ENCODE measurements at places on chromosomes 5 and 9. TPM values are rescaled to one million over a fixed set of nuclear protein-coding genes. Genes with fewer than 3 reads are reported as not detected.

Gene ERBIN
- total RNA-seq, result 35.1 TPM

Gene CERCAM
- total RNA-seq, result 3.5 TPM

Gene SH3TC2
- total RNA-seq, result not detected

Gene DAB2
- total RNA-seq, result not detected

Gene CDH10
- total RNA-seq, result not detected

Gene ENTREP1
- total RNA-seq, result not detected

Gene MSMP
- 0.59 TPM for total RNA-seq

Gene SLC45A2
- not detected for total RNA-seq

Gene MAN1B1
- total RNA-seq, result 33.2 TPM

Gene GPR151
- not detected for total RNA-seq

Gene SPATA31D4
- total RNA-seq, result not detected

Gene AFAP1L1
- 1.6 TPM for total RNA-seq

Gene CDH6
- not detected for total RNA-seq

Gene WNK2
- 1.7 TPM for total RNA-seq

Gene PCDHB6
- total RNA-seq, result not detected

Gene TMEM8B
- total RNA-seq, result 3.4 TPM

Gene DBH
- not detected for total RNA-seq

GRCh38 chr5:54469622-54470021, 14.1 kb downstream of the HSPB3 start:
- DNase-seq, result no peak

GRCh38 chr9:105816202-105816744, 121.9 kb downstream of the TMEM38B start:
- no peak for DNase-seq

- no peak for DNase-seq
These were observed 5.1 kb upstream of the QSOX2 start for GRCh38 chr9:136250676-136251075.

- DNase-seq, result peak; percentile 31
These were observed 33.9 kb downstream of the DOCK2 start for GRCh38 chr5:169670769-169671525.

- peak; percentile 23 for DNase-seq
These were observed 46.3 kb downstream of the STC2 start for GRCh38 chr5:173281910-173282309.

GRCh38 chr5:145521523-145521922, 313.6 kb downstream of the PRELID2 start:
- DNase-seq, result no peak

GRCh38 chr9:126383406-126384046, 56.9 kb downstream of the MVB12B start:
- DNase-seq, result no peak

- peak; percentile 12 for DNase-seq
These were observed 438 bp downstream of the TRIP13 start for GRCh38 chr5:893137-893506.

GRCh38 chr9:93127395-93127911, 6.6 kb downstream of the NINJ1 start:
- no peak for DNase-seq

- DNase-seq, result no peak
These were observed 830.4 kb upstream of the ZNF608 start for GRCh38 chr5:125576822-125577221.

GRCh38 chr9:109467936-109468335, 30.2 kb downstream of the PTPN3 start:
- DNase-seq, result peak; percentile 18

DNA sequence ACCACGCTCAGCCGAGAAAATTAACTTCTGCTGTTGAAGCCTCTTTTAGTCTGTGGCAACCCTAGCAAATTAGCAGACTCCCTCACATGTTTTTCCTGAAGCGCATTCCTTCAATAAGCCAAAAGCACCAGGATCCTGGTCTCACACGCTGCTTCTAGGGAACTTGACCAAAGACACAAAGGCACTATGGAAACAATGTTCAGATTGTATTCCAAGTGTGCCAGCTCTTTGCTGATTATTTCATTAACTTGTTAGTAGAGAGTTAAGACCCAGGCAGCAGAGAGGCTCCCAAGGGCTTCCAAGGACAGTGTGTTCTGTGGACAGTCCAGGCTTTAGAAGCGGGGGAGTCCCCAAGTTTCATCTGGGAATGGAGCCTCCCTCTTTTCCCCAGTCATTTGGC, 94.4 kb upstream of the BASP1 start:
- no peak for DNase-seq

DNA sequence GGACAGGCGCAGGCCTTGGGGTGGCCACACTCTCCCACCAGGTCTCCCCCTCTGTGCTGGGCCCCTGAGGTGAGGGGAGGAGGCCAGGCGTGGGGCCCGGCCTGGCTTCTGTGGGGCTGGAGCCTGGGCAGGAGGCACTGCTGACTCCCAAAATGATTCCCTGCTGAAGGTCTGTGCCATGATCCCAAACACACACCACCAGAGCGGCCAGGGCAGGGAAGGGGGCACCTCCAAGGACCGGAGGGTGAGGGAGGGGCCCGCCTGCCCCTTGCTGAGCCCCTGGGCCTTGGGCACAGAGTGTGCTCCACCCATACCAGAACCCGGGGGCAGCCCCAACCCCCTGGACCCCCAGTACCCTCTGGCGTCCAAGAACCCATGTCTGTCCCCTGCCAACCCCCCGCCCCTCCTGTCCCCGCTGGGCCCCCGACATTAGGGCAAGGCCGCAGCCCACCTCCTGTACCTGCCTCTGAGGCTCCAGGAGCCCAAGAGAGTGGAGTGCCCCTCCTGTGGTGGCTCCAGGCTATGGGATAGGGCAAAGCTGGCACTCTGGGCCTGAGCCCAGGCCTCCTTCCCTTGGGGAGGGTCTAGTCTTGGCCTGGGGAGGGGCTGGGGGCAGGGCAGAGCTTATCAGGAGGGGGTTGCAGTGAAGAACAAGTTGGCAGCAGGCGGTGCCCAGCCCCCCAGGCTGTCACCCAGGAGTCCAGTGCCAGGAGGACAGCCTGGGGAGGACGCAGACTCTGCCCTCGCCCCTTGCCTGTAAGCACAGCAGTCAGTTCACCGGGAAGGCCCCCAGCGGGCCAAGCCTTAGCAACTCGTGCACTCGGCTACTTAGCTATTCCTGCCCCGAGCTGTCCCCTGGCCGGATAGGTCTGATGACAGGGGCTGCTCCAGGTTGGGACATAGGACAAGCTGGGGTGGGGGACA, 2.6 kb upstream of the EGFL7 start:
- no peak for DNase-seq

DNA sequence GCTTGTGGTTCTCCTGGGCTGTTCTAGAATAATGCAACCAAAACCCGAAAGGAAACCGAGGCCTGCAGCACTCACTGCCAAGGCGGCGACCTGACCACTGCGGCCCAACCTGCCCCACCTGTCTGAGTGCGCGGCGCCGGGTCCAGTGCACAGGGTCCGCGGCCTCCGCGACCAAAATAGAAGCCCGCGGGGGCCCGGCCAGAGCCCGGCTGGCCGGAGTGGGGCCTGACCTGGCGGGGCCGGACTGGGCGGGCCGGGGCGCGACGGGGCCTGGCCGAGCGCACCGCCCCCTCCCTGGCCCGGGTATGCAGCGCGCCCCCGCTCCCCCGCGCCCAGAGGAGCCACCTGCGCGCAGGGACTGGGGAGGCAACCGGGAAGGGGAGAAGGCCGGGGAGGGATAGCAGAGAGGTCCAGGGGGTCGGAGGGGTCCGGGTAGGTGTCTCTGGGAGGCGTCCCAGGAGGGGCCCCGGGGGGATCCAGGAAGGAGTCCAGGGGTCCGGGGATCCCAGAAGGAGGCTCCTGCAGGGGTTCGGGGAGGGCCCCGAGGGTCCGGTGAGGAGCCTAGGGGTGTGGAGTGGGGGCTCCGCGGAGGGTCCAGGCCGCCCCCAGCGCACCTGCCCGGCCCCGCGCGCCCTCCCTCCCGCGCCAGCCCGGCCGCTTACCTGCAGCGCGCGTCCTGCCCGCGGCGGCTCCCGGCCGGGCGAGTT, 503 bp downstream of the SEMA4D start:
- peak; percentile 50 for DNase-seq

GRCh38 chr5:78574131-78574673, 74.4 kb downstream of the LHFPL2 start:
- no peak for DNase-seq

GRCh38 chr9:113580041-113580953, 116.8 kb downstream of the RGS3 start:
- DNase-seq, result peak; percentile 86

- no peak for DNase-seq
These were observed 447.0 kb downstream of the PLK2 start for GRCh38 chr5:58012801-58013315.

DNA sequence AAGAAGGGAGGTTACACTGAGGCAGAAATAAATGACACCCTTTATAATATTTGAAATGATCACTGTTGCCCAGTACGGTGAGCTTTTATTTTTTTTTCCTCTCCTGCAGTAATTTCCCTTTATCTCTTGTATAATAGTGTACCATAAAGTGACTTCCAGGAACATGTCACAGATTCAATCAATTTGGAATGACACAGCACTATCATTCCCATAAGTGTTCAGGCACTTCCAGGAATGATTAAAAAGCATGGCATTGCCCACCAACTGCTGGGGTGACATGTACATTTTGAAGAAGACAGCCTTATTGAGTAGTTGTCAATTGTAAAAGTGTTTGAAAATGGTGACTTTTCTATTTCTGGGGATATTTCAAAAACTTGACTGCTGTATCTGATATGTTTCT, 1700.9 kb upstream of the NUDT12 start:
- DNase-seq, result no peak

DNA sequence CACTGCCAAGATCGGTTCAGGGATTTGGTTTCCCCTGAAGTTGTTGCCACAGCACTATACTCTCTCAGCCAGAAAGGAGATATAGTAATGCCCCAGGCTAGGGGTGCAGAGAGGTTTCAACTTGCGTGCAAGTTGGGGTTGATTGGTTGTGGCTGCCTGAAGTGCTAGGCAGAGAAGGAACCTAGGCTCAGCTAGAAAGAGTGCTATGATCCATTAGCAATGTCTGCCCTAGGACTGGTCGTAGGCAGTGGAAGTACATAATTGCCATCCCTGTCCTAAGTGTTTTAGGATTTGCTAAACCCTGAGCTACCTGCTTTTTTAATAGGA, 136.6 kb upstream of the SMIM23 start:
- DNase-seq, result no peak

GRCh38 chr9:121898856-121899255, 194.3 kb downstream of the TTLL11 start:
- DNase-seq, result no peak

GRCh38 chr5:23450187-23450586, 57.2 kb upstream of the PRDM9 start:
- no peak for DNase-seq

DNA sequence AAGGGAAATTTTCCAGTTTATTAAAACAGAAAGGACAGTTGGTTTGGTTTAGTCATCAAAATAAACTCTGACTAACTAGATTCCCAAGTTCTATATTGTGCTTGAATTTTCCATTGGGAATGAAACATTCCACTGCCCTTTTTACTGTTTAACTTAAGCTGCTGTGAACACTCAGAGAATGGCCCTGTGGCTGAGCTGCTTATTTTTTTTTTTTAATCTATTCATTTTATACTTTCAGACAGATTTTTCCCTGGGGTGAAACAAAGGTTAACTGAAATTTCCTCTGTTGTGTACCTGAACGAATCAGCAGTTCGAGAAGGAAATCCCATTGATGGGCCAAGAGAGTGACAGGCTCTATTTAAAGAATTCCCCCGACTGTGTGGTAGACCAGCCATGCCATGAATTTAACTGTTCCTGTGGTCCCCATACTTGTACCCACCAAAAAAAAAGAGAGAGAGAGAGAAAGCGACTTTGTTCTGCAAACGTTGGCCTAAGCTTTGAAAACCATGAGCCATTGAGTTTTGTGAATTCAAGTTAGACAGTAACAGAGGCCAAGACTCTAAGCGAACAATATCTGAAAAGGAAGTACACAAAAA, 138.7 kb upstream of the GRHPR start:
- DNase-seq, result no peak

GRCh38 chr9:112864403-112864802, 26.3 kb downstream of the SLC46A2 start:
- no peak for DNase-seq

DNA sequence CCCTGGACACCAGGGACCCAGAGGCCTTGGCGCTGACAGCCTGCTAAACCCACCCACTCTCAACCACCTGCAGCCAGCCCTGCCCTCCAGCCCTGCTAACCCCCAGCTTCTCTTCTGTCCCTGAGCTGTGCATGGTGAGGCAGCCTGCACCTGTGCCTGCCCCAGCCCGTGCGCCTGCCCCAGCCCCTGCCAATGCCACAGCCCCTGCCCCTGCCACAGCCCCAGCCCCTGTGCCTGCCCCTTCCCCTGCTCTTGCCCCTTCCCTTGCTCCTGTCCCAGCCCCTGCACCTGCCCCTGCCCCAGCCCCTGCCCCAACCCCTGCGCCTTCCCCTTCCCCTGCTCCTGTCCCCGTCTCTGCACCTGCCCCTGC, 43.3 kb upstream of the IRX4 start:
- no peak for DNase-seq

- DNase-seq, result no peak
These were observed 59.1 kb downstream of the ATP10B start for GRCh38 chr5:160792732-160793529.

GRCh38 chr5:157956271-157956885, 97.4 kb upstream of the CLINT1 start:
- no peak for DNase-seq

DNA sequence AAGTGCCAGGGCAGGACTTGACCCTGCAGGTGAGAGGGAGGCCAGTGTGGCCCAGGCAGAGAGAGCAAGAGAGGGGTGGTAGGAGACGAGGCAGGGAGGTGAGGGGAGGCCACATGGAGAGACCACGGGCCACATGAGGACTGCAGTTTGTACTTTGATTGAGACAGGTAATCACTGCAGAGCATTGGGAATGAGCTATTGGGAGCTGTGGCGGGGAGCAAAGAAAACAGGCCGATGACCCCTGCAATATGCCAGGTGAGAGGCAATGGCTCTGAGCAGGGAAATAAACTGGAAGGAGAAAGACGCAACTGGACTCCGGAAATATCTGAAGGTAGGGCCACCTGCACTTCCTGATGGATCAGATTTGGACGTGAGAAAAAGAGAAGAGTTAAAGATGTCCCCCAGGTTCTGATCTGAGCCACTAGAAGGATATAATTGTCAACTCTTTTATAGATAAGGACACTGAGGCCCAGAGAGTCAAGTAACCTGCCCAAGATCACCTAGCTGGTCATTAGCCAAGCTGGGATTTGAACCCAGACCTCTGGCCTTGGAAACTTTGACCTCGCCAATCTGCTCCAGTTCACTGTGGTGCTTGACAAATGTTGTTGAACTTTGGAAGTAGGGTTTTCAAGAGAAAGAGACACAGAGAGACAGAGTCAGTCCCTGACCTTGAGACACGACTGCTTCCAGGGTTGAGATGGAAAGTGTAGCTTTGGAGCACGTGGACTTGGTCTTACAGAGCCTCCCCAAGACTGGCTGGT, 42.3 kb downstream of the DUSP1 start:
- DNase-seq, result no peak

GRCh38 chr9:109193974-109194556, 27.0 kb upstream of the FRRS1L start:
- no peak for DNase-seq

GRCh38 chr5:122315521-122315920, 3.5 kb downstream of the SNCAIP start:
- no peak for DNase-seq
